ENCODE measurements at places on chromosomes 5 and 9.

- no peak for DNase-seq
Observed at GRCh38 chr5:144487761-144488160, 317.1 kb downstream of the KCTD16 start.

DNA sequence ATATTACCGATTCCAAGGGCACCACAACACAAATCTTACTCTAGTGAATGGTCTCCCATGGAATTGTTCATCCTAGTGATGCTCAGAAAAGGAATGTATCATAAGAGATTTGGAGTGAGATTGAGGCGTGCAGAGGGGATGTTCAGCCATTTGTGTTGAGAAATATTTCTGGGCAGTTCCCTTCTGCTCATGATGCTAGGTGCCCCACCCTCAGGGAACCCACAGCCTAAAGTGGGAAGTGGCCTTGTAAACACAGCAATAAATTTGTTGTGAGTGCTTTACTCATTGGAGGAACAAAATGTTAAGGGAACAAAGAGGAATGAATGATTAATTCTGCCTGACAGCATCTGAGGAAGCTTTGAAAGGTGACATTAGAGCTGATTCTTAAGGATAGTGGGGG, 129.9 kb downstream of the TLE4 start:
- no peak for DNase-seq

- DNase-seq: no peak
Observed at GRCh38 chr5:16156152-16156551, 23.4 kb downstream of the MARCHF11 start.

DNA sequence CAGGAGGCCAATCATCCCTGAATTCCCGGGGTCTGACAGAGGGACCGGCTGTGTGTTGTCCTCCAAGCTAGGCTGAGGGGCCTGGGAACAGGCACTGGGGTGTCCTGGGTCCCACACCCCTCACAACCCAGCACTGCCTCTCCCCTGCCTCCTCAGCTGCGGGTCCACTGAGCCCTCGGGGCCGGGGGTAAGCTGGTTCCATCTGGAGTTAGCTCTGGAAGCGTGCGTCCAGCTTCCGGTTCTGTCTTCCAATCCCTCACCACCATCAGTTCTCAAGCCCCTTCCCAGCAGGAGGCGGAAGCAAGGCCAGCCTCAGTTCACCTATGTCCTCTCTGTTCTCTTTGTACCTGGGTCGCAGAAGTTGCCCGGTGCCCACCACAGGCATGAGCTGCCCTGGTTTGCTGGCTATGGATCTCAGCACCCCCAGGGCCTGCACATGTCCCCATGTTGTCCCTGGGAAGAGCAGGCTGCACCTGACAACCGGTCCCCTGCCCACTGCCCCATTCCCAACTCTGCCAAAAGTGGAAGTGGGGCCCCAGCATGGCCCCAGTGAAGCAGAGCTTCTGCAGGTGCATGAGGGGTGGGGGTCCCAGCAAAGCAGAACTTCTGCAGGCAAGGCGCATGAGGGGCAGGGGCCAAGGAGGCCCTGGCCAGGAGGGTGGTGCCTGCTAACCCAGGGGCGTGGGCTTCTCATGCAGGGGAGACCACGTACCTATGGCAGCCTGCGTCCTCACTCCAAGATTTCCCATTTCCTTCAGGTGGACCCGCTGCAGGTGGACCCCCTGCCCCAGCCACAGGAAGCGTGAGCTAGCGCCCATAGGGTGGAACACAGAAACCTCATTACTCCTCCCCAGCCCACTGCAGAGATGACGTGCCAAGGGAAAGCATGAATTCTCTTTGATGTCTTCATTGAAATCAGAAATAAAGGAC, 111.9 kb downstream of the ZNF354C start:
- DNase-seq: no peak

GRCh38 chr9:12464910-12465512, 228.2 kb upstream of the TYRP1 start:
- no peak for DNase-seq

- no peak for DNase-seq
Observed at GRCh38 chr5:124349931-124350330, 396.5 kb downstream of the ZNF608 start.

- no peak for DNase-seq
Observed at GRCh38 chr9:9002826-9003583, 1203.4 kb upstream of the DMAC1 start.

Data from D721Med (cell line).